Upper lobe of left lung (tissue), 6 donors: ENCODE measurements at places on chromosomes 11 and 22. TPM values are rescaled to one million over a fixed set of nuclear protein-coding genes. Genes with fewer than 3 reads are reported as not detected.
A peak's percentile ranks its signal among the peaks of the same experiment; 100 is the strongest.

DNA sequence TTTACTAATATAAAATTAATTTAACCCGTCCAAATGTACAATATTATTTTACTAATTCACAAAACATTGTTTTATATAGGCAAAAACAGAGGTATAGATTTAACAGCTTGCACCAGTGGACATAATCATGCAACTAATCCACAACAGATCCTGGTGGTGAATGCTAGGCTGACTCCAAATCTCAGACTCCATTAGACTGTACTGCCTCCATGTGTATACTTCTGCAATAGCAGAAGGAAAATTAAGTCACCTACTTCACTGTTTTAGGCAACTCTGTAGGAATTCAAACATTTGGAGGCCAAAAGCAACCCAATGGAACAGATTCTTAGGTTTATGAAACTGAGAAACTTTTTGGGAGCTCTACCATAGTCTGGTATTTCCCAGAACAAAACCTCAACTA is 30.0 kb upstream of the RAB39A start:
- no peak for DNase-seq

The SYT9 gene
- not detected for total RNA-seq

DNA sequence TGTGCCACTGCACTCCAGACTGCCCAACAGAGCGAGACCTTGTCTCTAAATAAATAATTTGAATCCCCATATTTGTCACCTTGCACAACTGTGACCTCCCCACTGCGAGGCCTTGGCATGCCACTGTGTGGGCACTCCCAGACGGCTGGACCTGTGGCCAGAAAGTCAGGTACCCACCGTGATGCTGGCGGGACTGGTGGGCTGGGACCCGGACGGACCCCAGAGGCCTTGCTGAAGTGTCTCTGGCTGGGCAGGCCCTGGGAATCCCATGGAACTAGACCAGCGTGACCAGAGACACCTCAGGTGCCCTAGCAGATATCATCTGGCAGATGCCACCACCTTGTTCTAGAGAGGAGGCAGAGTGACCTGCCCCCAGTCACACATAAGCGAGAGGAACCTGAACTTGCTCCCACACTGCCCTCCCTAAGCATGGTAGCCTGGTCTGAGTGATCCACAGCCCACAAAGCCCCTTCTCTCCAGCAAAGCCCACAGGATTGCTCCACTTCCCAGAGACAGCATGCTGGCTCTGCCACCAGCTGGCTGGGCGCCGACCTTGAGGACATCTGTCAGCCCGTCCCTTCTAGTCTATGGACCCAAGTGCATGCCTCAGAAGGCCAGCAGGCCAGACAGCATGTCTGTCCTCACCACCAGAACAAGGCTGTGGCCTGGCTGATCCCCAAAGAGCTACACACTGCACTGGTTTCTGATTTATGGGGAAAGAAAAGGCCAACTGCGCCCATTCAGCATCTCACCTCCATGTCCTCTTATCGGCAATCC is 9.5 kb downstream of the MACROD1 start:
- DNase-seq, result no peak

GRCh38 chr11:36890121-36890679 is 292.2 kb upstream of the RAG2 start:
- DNase-seq, result no peak

GRCh38 chr22:42925598-42925997 is 68.5 kb upstream of the ARFGAP3 start:
- no peak for DNase-seq

DNA sequence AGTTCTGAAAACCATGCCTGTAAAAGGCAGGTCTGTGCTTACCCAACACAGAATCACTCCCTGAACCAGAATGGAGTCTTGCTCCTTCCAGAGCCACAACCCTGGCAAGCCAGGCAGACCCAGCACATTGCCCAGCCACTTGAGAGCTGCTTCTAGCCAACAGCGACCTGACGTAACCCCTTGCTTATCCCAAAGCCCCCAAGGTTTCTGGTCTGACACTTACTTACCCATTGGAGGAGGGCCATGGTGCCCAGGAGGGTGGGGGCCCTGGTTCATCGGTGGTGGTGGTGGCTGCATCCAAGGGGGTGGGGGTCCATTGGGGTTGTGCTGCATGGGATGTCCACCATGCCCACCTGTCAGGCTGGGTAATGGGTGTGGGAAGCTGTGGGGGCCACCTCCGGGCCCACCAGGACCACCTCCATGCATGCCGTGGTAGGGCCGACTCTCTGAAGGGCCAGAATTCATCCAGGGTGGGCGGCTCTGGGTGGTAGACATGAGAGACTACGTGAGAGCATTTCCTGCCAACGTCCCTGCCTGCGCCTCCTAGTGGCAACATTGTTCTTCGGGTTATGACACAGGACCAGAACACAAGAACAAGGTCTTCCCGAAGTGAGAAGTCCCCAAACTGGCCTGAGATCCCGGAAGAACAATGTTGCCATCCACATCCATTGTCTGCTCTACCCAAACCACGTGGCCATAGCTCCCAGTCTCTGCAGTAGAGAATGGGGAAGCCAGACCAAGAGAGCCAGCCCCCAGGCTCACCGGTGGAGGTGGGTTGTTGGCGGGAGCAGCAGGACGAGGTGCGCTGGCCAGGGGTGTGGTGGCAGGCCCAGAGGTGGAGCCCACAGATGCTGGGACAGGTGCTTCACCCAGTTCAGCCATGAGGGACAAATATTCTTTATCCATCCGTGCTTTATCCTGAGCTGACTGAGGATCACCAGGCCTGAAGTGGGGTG is 7.8 kb upstream of the PYGM start:
- DNase-seq, result peak; percentile 62
